ENCODE measurements at places on chromosomes 6 and 20.

DNA sequence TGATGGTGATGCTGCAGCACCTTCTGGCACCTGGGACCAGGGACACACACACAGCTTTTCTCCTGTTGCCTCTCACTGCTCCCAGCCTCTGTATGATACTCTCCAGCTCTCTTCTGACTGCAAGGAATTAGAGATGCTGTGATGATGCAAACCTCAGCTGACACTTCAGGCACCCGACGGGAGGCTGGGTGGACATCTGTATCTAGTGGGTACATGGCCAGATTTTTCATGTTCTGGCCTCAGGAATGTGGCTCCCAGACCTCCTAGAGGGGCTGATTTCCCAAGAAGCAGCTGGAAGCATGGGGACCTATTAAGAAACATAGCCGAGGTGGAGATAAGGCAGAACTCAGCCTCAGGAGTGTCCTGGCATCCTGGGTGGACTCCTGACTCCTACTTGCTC lies 6.8 kb upstream of the EPB41L1 start:
- peak; percentile 64 for DNase-seq

GRCh38 chr20:50513169-50514034 lies 3.2 kb downstream of the PTPN1 start:
- DNase-seq = no peak

DNA sequence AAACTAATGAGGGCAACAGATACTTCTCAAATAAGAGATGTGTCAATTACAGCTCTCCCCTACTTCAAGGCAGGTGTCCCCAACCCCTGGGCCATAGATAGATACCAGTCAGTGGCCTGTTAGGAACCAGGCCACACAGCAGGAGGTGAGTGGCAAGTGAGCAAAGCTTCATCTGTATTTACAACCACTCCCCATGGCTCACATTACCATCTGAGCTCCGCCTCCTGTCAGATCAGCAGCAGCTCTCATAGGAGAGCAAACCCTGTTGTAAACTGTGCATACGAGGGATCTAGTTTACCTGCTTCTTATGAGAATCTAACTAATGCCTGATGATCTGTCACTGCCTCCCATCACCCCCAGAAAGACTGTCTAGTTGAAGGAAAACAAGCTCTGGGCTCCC lies 422.1 kb downstream of the GJA1 start:
- no peak for DNase-seq

- DNase-seq = no peak
These were observed 63.2 kb downstream of the CTCFL start for GRCh38 chr20:57461726-57462125.

GRCh38 chr6:30102414-30102969 lies 10.4 kb downstream of the TRIM31 start:
- peak; percentile 13 for DNase-seq

All from GM04504 (cell line).